ENCODE measurements at places on chromosomes 16 and 17.

- no peak for DNase-seq
These were observed 1179.5 kb upstream of the GOT2 start for GRCh38 chr16:59913666-59914065.

DNA sequence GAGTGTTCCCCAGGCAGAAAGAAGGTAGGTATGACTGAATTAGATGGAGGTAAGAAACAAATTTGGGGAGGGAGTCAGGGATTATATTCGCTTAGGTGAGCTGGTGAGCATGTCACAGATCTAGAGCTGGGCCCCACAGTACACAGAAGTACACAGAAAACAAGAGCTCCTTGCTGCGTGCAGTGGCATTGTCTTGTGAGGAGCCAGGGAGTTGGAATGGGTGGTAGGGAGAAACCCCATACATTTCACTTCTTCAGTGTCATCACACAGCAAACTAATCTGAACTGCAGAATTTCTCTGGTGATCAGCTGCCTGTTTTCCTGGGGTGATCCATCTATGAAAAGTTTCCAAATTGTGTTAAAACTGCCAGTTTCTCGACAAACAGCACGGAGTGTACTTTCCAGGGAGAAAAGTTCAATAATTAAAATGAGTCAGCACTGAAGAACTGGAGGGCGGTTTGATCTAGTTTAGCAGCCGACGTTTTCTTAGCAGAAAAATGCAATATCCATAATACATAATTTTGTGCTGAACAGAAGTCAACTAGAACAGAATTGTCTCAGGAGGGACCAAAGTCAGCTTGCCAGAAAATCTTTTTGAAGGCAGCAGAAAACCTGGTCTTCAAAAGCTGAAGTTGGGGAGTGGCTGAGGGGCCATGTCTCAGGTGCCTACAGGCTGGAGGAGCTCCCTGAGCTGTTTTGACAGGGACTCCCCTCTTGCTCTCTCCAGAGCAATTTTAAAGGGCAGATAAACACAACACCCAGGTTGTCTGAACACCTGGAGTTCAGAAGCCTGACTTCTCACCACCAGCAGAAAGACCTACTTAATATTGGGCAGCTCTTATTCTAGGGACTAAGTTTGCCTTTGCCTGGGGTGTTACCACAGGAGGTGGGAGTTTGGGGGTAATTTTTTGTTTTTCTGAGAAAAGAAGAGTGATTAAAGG, 448.6 kb downstream of the CA10 start:
- DNase-seq: no peak

DNA sequence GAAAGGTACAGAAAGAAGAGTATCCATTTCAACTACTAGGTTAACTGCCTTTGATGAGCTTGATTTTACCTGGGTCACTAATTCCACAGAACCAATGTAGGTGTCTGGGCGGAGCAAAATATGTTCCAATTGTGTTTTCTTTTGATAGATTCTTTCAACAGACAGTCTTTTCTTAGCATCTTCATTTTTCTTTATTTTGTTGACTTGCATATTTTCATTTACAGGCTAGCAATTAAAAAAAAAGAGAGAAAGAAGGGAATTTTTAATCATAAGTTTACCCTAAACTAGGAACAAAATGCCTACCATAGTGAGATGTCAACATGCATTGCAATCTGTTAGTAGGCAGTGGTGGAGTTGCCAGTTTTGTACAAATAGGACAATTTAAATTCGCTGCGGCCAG, 1.0 kb downstream of the TOP2A start:
- DNase-seq: no peak

DNA sequence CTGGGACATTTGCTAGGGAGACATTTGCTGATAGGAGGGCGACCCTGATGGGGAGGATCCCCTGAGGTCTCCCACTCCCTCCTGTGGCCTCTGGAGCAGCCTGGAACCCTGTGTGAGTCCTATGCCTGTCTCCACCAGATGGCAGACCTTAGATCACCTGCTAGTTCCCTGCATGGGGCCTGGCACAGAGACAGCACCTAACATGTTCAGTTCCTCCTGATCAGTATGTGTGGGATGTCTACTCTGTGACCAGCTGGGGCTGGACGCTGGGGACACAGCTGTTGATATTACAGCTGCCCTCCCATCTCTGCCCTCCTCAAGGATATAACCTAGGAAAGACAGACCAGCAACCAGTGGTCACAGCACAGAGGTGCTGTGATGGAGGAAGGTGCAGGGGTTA, 1.1 kb upstream of the ADCY7 start:
- peak; percentile 85 for DNase-seq

- DNase-seq: no peak
These were observed 5.3 kb downstream of the ATP6V0A1 start for GRCh38 chr17:42463976-42464400.

DNA sequence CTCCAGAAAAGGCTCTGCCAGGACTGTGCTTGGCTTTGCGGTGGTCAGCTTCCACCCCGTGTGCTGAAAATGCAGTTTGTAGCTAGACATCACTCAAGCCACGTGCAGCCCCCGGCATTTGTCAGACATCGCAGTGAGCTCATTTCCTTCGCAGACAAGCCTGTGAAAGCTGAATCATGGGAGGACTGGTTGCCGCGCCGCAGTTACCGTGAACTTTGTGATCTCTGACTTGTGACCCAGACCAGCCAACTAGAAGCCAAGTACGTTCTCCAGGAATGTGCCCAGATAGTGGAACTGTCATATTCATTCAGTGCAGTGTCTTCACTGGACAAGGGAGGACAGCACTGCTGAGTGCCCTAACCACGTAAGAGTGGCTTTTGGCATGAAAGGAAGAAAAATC, 58.1 kb downstream of the NDE1 start:
- no peak for DNase-seq

- DNase-seq: peak; percentile 59
These were observed 878 bp downstream of the HEXIM1 start for GRCh38 chr17:45149037-45149668.

GRCh38 chr16:9126609-9127008, 35.2 kb downstream of the HAPSTR1 start:
- DNase-seq: no peak

- peak; percentile 30 for DNase-seq
These were observed at the start of gene TK2 for GRCh38 chr16:66549284-66550131. Gene TK2 (minus strand): TSS chr16:66550122. CDS start chr16:66550061, 61 bp downstream.

GRCh38 chr17:80372456-80372855, 42.5 kb upstream of the ENDOV start:
- no peak for DNase-seq

DNA sequence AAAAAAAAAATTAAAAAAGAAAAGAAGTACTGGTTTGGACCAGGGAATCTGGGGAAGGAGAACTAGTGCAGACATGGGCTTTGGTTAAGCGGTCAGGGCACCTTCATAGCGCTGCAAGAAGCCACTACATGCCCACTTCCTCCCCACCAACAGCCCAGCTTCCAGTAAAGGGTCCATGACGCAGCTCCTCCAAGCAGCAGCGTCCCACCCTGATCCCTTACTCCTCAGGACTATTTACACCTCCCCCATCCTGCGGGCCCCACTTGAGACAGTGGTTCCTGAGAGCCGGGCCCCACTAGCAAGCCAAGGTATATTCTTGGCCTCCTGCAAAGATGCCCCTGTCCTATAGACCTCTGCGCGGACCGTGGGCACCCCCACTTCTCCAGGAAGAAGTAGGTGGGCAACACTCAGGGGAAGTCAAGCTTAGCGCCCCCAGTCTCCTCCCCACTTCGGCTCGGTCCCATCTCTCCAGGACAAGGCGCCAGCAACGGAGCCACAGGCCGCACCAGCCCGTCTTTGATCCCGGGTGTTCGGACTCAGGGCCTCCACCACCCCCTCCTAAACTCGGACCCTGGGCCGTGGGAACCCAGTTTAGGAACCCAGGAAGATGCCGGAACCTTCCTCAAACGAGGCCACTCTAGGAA, 913 bp upstream of the PRR14 start:
- DNase-seq: no peak

- DNase-seq: no peak
These were observed 45.7 kb upstream of the KPNB1 start for GRCh38 chr17:47603830-47604597.

GRCh38 chr16:21224800-21225199, 8.7 kb upstream of the ANKS4B start:
- DNase-seq: no peak

GRCh38 chr17:19702217-19702641, 14.2 kb downstream of the SLC47A2 start:
- no peak for DNase-seq

DNA sequence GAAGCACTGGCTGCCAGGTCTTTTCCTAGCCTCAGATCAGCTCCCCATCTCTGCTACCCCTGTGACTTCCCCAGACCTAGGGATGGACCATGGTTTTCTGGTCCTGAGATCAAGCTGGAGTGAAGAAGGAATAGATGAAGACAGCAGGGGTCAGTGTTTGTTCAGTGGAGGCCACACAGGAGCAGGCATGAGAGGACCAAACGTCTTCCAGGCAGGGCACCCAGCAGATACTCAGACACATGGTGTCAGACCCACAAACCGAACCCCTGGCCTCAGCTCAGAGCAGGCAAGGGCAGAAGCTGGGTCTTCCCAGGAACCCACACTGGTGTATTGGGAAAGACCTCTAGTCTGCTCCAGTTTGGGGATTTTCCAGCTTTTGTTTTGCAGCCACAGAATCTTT, 189.7 kb downstream of the IRX5 start:
- DNase-seq: no peak

GRCh38 chr16:80500961-80501525, 39.8 kb upstream of the DYNLRB2 start:
- no peak for DNase-seq

DNA sequence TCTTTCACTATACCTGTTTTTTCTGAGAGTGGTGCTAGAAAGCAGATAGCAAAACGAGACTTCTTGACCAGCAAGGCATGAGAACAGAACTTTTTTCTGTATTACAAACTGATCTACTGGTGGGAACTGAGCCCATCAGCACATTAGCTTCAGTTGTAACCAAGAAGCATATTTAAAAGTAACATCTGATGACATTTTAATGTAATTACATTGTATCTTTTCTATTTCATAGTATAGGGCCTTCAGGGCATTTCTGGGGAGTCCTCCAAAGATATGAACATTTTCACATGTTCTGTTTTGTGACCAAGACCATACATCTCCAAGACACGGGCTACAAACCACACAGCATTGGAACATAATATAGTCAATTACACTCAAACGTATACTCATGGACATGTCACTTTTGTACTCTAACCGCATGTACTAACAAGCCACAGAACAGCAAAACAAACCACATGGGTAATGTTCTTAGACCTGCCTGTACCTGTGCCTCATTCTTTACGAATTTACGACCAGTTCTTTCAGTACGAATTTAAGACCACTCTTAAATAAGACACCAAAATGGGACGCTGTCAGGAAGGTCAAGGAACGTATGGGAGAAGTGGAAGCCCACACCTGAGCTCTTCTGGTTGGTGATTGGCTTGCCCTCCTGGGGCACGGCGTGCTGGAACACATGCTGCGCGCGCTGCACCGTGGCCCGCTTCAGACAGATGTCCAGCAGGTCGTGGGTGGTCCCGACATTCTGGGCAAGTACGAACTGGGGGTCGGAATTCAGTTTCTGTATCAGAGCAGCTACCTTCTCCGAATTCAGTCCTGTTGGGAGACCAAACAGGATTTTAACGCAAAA, 825 bp downstream of the BLMH start:
- peak; percentile 15 for DNase-seq

- DNase-seq: no peak
These were observed 221.1 kb upstream of the HSBP1 start for GRCh38 chr16:83586461-83587200.

DNA sequence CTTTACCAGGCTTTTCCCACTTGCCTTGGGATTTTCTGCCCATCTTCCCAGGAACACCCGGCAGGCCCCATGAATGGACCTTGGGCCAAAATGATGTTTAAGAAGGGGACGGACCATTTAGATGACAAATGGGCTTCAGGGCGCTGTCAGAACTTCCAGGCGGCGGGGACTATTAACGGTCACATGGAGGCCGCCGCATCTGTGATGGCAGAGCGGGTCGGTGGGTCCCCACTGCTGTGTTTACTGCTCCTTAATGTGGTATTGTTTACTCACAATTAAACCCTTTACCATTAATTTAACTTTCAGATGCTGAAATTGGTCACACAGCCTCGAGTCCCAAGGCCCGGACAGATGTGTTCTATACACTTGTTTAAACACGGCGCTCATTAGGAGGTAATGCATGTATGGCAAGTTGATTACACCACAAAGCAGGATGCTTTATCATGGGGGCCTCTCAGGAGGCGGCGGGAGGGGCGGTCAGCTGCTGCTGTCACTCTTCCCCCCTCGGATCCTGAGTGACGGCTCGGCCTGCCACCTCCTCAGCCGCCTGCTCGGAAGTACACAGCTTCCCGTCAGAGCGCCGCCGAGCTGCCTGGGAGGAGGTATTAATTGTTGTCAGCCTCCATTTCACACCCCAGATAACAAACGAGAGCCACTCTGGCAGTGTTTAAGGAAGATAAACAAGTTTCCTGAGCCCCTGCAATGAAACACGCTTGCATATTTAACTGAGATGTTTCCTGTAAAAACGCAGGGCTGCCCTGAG, 83.9 kb upstream of the IRX3 start:
- DNase-seq: no peak

DNA sequence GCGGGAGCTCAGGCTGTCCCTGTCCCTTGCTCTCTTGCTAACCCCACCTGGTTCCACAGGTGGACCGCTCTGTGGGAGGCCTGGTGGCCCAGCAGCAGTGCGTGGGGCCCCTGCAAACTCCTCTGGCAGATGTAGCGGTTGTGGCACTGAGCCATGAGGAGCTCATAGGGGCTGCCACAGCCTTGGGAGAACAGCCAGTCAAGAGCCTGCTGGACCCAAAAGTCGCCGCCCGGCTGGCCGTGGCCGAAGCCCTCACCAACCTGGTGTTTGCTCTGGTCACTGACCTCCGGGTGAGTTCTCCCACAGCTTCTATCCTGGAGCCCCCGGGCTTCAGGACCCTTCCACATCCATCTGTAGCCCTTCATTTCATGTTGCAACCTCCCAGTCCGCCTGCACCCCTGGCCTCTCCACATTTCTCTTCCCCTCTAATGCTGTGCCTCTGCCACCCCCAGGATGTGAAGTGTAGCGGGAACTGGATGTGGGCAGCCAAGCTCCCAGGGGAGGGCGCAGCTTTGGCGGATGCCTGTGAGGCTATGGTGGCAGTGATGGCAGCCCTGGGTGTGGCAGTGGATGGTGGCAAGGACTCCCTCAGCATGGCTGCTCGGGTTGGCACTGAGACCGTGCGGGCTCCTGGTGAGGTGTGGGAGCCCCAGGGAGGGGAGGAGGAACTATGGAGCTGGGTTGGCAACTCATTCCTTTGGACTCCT, 15.9 kb downstream of the PFAS start:
- DNase-seq: no peak

GRCh38 chr17:78322327-78322857, 37.5 kb downstream of the SOCS3 start:
- no peak for DNase-seq

Measured in SHP77 (cell line).